ENCODE measurements at places on chromosomes 6 and 20. TPM values are rescaled to one million over a fixed set of nuclear protein-coding genes. Genes with fewer than 3 reads are reported as not detected.

GRCh38 chr6:4809999-4810918 lies 34.1 kb downstream of the CDYL start:
- DNase-seq = no peak

DNA sequence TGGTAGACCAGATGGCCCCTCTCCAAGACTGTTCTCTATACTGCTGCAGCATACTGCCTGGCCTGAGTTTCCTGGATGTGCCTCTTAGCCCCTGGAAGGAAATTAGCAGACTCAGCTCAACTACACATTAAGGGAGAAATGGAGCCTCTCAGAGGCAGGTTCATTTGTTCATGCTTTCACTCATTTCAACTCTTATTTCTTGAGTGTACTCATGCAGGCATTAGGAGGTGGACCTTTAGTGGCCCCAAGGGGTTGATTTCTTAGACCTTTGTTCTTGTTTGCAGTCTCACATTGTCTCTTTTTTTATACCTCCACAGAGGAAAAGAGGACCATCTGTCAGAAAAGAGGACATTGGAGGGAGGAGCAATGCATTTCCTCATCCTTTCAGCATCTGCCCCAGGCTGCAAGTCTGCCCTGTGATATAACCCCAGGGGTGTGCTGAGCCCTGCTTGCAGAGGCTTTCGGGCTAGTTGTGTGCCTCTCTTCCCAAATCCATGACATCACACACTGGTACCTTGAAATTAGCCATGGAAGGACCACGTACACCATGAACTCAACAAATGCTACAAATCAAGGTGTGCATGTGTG lies 456.2 kb downstream of the CD83 start:
- DNase-seq = no peak

- no peak for DNase-seq
Measured at GRCh38 chr6:136720045-136720770, 72.1 kb downstream of the MAP3K5 start.

GRCh38 chr6:163750431-163751031 lies 336.0 kb downstream of the QKI start:
- peak; percentile 4 for DNase-seq

The SEL1L2 gene
- not detected for total RNA-seq

The TNXB gene
- total RNA-seq = 12.0 TPM

GRCh38 chr6:139474145-139475108 lies 100.0 kb upstream of the CITED2 start:
- DNase-seq = no peak

DNA sequence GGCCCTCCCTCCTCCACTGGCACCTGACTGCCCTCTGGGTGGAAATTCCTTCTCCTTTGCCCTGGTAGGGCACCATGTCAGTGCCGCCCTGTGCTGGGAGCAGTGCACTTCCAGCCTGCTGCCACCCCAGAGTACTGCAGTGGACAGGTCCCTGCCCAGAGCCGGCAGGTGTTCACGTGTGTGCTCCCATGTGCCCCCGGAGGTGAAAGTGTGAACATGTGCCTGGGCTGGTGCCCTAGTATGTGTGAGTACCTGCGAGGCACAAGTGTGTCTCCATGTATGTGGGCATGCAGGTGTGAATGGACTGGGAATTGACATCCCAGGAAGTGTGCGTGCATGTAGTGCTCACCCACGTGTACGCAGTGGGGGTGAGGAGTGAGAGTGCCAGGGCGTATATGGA lies 29.4 kb downstream of the SDCBP2 start:
- peak; percentile 39 for DNase-seq

GRCh38 chr6:14401246-14401645 lies 283.7 kb downstream of the CD83 start:
- DNase-seq = no peak

DNA sequence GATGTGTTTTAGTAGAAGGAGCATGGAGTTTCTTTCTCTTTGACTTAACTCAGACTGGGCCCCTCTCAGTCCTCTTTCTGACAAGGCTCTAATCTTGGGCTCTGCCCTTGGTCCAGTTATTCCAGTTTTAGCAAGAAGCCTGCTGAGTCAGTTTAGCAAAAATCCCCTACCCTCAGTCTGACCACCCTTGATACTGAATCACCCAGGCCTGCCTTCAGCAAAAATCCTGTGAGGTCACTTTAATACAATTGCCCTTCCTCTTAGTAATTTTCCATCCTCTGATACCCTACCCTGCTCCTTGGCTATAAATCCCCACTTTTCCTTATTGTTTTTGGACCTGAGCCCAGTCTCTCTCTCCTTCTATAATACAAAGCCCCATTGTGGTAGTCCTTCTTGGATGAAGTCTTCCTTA lies 326.7 kb upstream of the NOX3 start:
- DNase-seq = no peak

GRCh38 chr20:8782804-8783203 lies 286.1 kb upstream of the PLCB4 start:
- no peak for DNase-seq

GRCh38 chr6:5191222-5191621 lies 69.5 kb downstream of the LYRM4 start:
- no peak for DNase-seq

The PPP1R3G gene
- total RNA-seq = not detected

The CDSN gene
- total RNA-seq = not detected

The RAET1L gene
- not detected for total RNA-seq

GRCh38 chr6:25473447-25473846 lies 178.6 kb upstream of the SCGN start:
- no peak for DNase-seq

DNA sequence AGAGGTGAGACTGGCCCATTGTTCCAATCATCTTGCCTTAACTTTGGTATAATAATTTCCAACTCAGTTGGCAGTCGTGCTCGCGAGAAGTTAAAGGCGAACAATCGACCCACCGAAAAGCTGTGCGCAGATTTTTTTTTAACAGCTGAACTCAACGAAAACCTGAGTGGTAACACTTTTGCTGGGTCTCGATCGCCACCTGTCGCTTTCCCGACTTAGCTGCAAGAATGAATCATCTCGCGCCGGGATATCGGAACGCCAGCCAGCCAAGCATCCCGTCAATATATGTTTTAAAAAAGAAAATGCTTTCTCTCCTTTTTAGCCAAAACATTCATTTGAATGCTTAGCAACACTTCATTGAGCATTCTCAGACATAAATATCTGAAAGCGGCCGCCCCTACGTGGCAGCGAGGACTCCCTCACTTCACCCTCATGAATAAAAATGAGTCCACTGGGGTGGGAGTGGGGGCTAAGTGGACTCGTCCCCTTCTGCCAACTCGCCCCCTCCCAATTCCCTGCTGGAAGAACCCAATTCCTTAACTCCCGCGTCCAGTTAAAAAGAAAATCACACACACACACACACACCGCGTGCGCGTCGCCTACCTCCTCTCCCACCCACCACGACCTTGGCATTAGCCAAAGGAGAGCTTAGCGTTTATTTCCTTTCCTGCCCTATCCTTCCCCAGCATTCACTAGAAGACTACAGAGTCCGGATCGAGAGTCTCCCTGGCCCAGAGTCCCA lies 1.5 kb downstream of the COL12A1 start:
- no peak for DNase-seq

DNA sequence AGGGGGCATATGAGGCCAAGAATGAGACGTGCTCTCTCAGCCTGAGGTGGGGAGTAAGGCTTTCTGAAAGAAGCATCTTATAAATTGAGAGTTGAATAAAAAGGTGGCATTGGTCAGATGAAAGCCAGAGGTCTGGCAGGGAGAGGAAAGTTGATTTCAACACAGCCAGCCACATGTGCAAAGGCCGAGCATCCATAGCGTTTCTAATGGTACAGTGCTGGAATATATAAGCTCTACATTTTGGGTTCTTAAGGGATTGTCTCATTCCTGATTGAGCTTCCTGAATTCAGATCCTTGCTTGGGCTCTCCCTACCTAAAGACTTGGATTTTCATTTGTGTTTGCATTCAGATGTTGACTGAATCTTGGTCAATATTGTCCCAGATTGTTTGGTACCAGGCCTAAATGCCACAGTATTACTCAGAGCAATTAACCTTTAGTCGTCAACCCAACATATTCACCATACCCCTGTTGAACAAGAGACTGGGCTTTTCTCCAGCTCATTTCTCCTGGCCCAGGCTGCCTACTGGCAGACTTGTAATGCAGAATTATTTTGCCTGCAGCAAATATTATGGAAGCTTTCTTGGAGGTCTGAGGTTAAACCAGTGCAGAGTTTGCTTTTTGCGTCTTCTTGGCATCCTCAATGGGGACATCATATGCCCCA lies 14.5 kb upstream of the BCAS1 start:
- DNase-seq = no peak

- DNase-seq = no peak
Measured at GRCh38 chr6:158361961-158362669, 49.9 kb downstream of the TULP4 start.

DNA sequence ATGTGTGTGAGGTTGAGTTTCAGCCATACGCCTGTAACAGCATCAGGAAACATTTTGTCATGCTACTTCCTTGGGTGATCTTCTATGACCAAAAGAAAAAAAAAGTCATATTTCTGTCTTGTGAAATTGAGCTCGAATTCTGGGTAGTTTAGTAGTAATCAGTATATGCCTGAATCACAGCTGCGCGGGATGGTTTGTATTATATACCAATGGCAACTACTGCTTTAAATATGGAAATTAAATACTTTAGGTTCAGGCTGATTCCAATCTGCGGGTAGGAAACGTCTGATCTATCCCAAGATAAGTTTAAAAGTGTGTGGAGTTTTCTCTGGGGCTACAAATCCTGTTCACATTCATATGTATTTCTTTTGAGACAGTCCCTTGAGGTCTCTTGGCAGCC lies 115.6 kb upstream of the FERMT1 start:
- no peak for DNase-seq

DNA sequence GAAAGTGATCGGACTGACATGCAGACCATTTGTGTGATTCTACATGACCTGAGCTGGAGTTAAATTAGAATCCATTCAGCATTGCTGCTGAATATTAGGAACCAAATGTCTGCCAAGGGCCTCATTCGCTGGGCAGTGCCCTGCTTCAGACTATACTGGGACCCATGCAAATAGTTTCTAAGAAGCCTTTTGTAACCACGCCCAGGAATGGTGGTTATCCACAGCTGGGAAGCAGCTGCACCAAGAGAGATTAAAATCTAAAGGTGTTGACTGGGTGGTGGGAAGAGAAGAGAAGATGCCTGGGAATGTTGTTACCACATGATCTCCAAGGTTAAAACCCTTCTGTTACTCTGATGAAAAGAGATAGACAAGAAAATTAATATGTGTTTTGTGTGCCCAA lies 156.8 kb downstream of the PKHD1 start:
- DNase-seq = no peak

The VGLL2 gene
- total RNA-seq = not detected

The MYLK2 gene
- not detected for total RNA-seq

DNA sequence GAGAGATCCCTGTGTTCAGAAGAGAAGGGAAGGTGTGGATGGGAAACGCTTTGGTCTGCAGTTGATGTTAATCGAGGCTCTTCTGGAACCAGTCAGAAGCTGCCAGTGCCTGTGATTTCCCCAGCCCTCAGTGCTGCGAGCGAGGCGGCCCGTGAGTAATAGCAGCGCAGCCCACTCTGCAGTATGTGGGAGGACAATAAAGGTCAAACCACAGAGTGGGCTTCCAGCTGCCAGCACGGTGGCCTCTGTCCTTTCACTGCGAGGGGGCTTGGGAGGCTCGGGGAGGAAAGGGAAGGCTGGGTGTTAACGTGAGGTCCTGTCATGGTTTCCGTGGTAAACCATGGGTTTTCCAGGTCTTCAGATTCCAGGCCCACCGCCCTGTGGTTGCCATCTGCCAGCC lies 32.3 kb upstream of the TAGAP start:
- no peak for DNase-seq

DNA sequence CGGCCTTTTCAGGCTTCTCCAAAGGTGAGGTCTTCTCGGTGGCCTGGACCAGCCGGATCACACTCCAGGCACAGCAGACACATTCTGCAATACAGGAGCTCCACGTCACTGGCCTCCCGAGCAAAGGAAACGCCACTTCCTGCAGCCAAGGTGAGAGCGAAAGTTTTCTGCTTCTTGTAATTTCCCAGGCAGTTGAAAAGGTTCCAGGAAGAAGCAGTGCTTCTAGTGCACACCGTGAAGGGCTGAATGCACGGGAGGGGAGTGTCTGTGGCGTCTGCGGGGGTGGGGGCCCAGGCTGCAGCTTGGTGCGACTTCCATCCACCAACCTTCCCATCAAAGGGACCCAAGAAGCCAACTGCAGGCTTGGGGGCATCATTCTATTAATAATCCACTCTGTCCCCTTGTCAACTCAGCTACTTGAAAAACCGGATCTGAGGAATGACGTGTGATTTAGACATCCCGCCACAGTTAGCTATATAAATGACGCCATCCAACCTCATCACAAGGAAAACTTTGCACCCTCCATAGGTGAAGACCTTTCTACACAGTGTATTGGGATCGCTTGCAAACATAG lies 61.1 kb downstream of the NFATC2 start:
- no peak for DNase-seq

DNA sequence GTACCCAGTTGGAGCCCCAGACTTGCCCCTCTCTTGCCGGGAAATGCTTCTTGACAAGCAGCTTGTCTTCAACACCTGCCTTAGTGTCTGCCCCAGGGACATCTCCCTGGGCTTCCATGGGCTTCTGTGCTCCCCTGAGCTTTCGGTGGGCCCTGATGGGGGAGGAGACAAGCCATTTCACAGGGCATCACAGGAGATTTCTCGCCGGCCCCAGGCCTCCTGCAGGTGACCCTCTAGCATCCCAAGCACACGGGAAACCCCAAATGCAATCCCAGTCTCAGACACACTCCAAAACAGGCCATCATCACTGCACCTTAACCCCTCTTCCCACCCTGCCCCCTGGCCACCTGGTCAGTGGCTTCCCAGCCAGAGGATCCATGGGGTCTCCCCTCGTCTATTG lies 74.5 kb downstream of the JPH2 start:
- no peak for DNase-seq

DNA sequence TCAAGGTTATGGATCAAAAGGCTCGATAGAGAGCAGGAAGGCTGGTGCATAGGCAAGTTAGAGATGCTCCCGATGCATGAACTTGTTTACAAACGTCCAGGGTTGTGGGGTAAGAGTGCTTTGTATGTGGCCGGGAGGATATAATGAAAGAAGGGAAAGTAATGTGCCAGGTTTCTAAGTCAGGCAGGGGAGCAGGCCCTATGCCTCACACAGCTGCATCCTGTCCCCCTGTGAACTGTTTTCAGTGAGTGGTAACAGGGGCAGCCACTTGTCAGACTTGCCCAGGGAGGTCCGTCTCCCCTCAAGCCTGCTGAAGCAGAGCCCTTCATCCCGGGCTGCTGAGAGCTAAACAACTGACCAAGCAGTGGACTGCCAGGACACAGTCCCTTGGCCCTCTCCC lies 19.4 kb downstream of the KCNK5 start:
- no peak for DNase-seq

The SIRPB2 gene
- 0.30 TPM for total RNA-seq

- DNase-seq = no peak
Measured at GRCh38 chr6:38482466-38482865, 157.3 kb downstream of the BTBD9 start.

GRCh38 chr20:31605902-31606803 lies 1.1 kb downstream of the ID1 start:
- no peak for DNase-seq

GRCh38 chr6:73657201-73657600 lies 3.4 kb upstream of the SLC17A5 start:
- DNase-seq = no peak

The PTPRT gene
- total RNA-seq = not detected

Data from naive thymus-derived CD4-positive, alpha-beta T cell (primary cell).